NCI-H526 (cell line): ENCODE measurements at places on chromosomes 13 and 19.

DNA sequence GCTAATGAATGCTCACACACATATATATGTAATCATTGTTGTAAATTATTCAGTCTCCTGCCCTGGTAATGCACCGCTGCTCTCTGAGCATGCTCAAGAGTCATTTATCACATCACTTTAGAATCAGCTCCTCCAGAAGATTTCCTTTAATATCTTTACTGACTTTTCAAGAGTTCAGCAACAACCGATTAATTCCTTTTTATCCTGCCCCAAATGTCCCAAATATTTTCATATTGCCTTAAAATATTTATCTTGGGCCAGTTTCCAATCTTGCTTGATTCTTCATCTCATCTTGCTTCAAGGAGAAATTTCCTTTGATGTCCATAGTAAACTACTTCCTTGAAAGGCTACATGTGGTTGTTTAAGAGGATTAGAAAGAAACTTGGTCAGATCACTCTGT is 132.5 kb downstream of the NHLRC3 start:
- DNase-seq = no peak

GRCh38 chr13:37406031-37406430 is 192.5 kb downstream of the POSTN start:
- no peak for DNase-seq

GRCh38 chr19:28024920-28025319 is 1188.0 kb downstream of the UQCRFS1 start:
- no peak for DNase-seq

- DNase-seq = no peak
Observed at GRCh38 chr19:4229179-4229931, at the start of gene EBI3. EBI3 (plus strand) TSS chr19:4229523; CDS start chr19:4229551, 28 bp downstream.

DNA sequence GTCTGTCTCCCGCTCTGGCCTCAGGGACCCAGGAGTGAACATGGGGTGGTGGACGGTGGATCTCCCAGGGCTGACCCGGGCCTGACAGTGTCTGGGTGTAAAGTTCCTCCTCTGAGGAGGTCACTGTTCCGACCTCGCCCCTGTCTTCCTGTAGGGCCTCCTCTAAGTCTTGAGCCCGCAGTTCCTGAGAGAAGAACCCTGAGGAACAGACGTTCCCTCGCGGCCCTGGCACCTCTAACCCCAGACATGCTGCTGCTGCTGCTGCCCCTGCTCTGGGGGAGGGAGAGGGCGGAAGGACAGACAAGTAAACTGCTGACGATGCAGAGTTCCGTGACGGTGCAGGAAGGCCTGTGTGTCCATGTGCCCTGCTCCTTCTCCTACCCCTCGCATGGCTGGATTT is at the start of gene SIGLEC9:
Gene SIGLEC9, plus strand, starts transcription at position 178 of the 400 bp plus-strand sequence. Its CDS starts 69 bp downstream, at position 247.
- DNase-seq = no peak

DNA sequence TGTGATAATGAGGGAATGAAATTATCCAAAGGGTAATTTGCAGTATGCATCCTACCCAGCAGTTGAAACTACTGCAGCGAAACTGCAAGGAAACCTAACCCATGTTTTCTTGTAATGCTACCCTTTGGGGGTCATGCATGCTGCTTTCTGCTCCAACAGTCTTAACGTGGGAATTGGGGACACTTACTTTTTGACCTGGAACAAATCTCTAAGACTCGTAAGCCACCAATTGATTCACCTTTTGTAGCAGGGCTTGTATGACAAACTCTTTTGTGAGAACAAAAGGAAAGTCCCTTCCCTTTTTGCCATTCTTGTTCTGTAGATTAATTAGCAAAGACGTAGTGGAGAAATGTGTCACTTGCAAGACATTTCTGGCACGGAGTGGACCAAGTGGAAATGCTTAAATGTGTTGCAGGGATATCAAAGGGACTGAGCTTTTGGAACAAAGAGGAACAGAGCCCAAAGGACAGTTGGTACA is 27.4 kb downstream of the LRCH1 start:
- DNase-seq = no peak

DNA sequence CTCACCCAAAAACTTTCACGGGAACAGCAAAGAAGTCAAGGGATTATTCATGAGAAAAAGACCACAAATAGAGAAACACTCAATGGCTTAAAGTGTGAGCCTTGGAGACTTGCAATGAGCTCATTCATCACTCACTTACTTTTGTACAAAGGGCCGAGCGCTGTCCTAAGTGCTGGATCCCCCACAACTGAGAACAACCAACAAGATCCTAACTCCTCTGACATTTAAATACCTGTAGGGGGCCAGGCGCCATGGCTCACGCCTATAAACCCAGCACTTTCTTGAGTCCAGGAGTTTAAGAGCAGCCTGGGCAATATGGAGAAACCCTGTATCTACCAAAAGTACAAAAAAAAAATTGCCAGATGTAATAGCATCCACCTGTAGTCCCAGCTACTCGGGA is 29.4 kb upstream of the ZNF507 start:
- no peak for DNase-seq

- DNase-seq = no peak
Observed at GRCh38 chr13:109152941-109153340, 523.5 kb downstream of the MYO16 start.

DNA sequence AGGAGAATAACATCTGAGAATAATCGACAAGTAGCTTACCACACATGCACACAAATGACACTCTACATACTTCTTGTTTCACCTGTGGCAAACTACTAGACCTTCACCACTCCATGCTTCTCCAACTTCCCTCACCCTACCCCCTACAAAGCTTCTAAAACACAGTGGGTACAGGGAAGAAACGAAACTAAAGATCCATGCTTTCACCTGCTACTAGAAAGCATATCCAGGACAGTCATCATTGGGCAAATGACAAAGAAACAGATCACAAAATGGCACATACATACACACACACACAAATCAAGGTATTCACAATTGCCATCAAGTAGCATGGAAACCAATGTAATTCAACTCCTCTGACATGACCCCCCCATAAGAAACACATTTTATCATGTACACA is 10.6 kb downstream of the BRD4 start:
- DNase-seq = no peak

GRCh38 chr19:45485305-45486077 is 11.4 kb downstream of the RTN2 start:
- DNase-seq = peak; percentile 98

DNA sequence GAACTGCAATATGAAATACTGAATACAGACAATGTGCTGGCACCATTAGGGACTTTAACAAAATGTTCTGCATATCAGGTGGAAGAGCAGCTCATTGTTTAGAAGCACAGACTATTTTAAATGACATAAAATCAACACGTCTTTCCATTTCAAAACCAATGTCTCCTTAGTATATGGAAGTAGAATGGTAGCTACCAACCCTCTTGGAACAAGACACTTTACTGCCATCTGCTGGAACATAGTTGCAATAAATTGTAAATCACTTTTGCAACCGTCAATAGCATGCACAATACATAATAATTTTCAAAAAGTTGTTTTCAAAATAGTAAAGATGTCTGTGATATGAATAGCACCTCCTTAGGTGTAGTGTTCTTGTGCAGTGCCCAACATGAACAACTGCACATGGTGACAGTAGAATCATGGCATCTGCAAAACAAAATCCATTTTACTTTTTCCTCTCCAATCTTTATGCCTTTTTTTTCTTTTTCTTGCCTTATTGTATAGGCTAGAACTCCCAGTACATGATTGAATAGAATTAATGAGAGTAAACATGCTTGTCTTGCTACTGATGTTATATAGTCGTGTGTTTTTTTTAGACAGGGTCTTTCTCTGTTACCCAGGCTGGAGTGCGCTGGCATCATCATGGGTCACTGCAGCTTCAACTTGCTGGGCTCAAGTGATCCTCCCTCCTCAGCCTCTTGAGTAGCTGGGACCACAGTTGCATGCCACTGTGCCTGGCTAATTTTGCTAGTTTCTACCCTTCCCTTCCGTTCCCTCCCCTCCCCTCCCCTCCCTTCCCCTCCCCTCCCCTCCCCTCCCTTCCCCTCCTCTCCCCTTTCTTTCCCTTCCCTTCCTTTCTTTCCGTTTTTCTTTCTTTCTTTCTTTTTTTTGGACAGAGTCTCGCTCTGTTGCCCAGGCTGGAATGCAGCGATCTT is 7.8 kb upstream of the LYPD5 start:
- no peak for DNase-seq

GRCh38 chr13:31912647-31913401 is 118.8 kb upstream of the FRY start:
- no peak for DNase-seq

DNA sequence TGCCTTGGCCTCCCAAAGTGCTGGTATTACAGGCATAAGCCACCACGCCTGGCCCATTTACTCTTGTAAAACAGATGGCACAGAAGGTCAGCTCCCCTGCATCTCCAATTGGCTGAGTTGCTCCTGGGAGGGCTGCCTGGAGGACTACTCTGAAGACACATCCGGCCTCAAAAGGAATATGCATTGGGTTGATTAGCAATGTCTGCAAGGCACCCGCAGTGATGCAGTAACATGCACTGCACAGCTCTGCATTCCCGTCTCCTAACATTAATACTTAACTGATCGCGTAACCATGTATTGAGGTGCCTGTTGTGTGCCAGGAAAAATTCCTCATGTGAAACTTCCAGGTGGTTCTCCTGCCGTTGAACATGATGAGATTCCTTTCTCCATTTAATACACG is 5.0 kb downstream of the ELAVL3 start:
- DNase-seq = no peak

- DNase-seq = no peak
Observed at GRCh38 chr19:16596399-16596798, 24.2 kb upstream of the SLC35E1 start.

DNA sequence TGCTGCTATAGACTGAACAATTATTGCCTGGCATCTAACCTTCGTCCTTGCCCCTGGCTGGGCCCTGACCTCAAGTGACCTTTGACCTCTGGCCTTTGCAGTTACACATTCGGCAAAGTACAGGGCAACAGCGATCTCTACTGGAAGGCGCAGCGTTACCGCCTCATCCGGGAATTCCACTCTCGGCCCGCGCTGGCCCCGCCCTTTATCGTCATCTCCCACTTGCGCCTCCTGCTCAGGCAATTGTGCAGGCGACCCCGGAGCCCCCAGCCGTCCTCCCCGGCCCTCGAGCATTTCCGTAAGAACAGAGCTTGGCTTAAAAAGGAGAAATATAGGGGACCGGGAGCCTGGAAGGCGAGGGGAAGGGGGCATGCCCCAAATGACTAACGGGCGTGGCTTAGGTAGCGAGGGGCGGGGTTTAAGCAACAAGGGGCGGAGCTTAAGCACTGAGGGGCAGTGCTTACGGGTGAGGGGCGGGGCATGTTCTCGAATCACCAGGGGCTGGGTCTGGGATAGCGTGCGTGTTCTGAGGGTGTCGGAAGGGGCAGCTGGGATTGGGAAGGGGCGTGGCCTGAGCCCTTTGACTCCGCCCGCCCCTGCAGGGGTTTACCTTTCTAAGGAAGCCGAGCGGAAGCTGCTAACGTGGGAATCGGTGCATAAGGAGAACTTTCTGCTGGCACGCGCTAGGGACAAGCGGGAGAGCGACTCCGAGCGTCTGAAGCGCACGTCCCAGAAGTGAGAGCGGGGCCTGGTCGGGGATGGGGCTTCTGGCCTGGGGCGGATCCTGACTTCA is 52.7 kb downstream of the TRPM4 start:
- no peak for DNase-seq

- no peak for DNase-seq
Observed at GRCh38 chr13:33740134-33740538, 77.8 kb upstream of the RFC3 start.

DNA sequence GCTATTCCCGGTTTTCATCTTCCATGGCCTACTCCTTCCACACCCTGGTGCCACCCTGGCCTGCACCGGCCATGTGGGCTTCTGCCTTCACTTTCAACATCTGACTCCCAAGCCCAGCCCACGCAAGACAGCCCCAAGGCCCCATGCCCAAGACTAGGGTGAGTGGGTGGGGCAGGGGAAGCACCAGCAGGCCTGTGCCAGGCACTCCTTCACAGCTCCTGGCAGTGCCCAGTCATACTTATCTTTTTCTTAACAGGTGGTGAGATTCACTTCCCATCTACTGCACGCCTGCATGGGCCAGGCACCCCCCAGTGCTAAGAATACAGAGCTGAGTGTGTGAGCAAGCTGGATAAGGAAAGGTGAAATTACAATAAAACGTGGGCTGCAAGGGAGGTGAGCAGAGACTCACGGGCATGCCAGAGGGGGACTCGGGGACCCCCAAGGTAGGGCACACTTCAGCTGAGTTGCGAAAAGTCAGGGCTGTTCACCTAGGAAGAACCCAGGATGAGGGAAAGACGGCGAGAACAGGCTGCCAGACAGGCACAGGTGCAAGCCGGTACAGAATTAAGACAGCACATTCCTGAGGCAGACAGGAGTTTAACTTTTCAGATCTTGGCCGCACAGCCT is 55.7 kb downstream of the COL4A1 start:
- DNase-seq = no peak

DNA sequence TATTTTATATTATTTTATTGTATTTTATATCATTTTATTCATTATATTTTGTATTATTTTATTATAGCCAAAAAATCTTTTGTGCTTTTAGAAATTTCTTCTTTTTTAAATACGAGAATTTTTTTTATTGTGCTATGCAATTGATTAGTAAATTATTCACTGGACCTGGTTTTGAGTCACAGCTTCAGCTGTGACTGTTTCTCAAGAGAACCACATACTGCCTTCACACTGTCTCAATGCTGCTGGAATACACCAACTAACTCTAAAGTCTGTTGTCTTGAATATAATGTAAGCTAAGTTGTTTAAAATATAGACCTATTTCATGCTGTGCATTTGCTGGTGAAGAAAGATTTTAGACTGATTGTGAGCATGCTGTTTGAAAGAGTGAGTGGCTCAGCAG is 423.6 kb downstream of the NDFIP2 start:
- DNase-seq = no peak

GRCh38 chr13:32025730-32026129 is 5.8 kb upstream of the FRY start:
- no peak for DNase-seq

DNA sequence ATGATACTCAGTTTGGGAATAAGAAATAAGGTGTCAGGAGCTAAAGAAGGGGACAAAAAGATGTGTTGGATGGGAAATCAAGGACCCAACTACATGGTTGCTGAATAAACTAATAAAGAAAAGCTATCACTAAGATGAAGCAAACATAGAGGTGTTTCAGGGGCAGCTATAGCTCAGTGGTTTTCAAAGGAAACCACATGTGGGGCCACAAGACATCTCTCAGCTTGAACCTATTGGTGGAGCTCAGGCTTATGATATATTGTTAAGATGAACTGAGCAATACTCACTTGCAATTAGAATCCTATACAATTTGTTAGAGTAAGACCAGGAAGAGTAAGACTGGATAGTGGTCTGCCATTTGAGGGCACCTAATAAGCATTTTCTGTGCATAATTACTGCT is 45.1 kb upstream of the SPRY2 start:
- no peak for DNase-seq

- no peak for DNase-seq
Observed at GRCh38 chr13:110989331-110989730, 74.5 kb upstream of the ANKRD10 start.
